NCI-H1092 treated with DMSO at 0.1 percent for 48 hours (cell line): ENCODE measurements at places on chromosomes 5 and 9.

GRCh38 chr9:103707181-103707580 lies 386.9 kb upstream of the SMC2 start:
- DNase-seq, result no peak

DNA sequence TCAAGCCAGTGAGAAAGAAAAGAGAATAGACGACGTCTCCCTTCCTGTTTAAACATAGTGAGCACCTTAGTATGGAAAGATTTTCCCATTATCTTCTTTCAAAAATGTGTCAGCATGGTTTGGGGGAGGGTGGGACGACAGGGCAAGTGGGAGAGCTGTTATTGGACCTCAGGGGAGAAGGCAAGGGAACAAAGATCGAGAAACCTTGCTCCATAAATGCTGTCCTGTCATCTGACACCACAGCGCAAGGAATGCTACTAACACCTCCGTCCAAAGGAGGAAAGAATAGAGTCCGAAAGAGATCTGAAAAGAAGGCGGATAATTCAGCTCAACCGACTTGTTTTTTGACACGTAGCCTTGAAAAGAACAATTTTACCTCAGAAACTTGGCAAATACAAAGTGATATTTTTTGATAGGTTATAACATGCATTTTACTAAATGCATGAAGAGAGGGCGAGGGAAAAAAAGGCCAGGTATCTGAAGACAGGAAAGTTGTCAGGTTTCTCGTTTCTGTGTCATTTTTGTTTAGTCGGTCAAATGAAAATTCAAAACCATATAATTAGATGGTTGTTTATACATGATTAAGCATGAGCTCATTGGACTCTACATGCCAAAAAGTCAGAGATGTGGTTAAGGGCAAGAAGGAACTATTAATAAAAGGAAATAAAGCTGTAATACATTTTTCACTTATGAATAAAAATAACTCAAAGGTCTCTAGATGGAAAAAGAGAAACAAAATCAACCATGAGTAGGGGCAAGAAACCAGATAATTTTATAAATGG lies 155.7 kb downstream of the GLIS3 start:
- no peak for DNase-seq

GRCh38 chr5:68342693-68343092 lies 127.1 kb downstream of the PIK3R1 start:
- DNase-seq, result no peak

DNA sequence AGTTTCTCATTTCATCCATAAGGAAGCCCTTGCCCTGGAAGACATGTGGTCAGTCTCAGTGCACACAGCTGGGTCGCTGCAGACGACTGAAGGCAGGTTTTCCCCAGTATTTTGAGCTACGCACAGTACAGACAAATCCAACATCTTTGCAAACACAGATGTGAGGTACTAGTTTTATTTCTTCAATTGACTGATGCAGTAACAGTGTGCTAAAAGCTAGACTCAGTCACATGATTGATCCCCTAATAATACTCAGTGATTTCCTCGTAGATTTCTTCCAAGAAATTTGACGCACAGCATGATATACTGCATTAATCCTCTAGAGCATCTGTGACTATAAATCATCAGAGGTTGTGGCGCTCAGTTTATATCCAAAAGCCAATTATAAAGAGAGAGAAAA lies 346.1 kb downstream of the DIRAS2 start:
- no peak for DNase-seq

DNA sequence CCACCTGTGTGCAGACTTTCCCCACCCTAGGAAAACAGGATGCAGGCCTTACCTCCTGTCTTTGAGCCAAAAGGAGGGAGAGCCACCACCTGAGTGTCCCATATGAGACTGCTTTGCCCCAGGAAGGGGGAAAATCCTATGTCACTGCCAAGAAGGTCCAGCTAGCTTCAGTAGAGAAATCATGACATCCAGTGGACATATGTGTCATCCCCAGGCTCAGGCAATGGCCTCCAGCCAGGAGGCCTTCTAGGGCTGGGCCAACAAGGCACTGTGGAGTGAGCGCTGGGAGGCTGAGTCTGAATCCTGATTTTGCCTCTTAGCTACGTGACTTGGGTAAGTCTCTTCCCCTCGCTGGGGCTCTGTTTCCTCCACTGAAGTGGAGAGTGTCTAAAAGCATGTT lies 60.2 kb downstream of the SMIM23 start:
- DNase-seq, result no peak

GRCh38 chr5:142605611-142606010 lies 80.3 kb downstream of the FGF1 start:
- DNase-seq, result no peak
